Naive B cell (primary cell): ENCODE measurements at places on chromosomes 5 and 9.

DNA sequence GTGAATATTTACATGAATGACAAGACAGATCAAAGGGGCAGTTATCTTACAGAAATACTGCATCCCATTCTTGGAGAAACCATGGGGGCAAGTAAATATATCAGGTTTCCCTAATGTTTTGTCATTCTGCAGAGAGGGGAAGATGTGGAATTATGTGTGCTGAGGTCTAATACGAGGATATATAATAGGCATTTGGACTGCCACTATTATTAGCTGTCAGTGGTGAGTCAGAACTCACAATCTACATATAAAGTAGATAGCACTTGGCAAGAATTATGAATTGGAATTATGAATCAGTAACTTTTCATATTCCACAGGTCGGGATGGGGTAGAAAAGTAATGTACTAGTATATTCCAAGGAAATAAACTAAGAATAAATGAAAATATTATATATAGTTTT lies 121.7 kb downstream of the GIN1 start:
- DNase-seq = no peak

DNA sequence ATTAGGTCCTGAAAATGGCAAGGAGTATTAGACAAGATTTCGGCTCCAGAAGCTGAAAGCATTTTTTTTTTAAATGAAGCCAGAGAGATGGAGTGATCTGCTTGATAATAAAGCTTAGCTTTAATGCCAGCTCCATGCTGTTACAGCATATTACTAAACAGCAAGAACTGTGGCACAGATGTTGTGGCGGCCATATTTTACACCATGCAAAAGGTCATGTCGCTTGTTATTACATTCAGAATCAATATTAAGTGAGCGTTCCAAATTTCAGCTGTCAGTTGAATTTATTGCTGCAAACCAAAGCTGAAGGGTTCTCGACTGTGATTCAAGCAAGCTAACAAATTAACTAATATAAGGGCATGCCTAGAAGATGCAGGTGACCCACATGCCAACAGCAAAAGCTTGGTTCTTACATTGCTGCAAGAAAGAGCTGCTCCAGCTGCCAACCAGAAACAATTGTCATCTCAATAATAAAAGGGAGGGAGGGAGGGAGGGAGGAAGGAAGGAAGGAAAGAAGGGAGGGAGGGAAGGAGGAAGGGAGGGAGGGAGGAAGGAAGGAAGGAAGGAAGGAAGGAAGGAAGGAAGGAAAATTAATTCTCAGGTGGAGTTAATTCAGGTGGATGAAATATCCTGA lies 517.7 kb upstream of the WWC1 start:
- no peak for DNase-seq

- no peak for DNase-seq
These were observed 39.7 kb downstream of the EXD3 start for GRCh38 chr9:137383081-137383783.

DNA sequence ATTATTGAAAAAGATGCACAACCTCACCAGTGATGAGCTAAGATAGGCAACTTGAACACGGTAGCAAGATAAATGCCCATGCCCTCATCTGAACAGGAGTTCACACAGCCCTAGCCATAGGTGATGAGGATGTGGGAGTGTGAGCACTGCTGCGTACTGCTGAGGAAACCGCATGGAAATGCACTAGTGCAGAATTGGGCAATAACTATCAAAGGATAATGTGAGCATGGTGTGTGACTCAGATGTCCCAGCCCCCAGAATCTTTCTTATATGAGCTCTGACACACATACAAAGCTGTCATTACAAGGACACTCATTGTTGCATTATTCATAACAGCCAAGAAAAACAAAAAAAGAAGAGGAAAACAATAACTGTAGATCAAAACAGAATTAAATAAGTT lies 521.2 kb downstream of the IRX1 start:
- DNase-seq = no peak

GRCh38 chr9:5479994-5480694 lies 29.8 kb downstream of the CD274 start:
- DNase-seq = no peak

- DNase-seq = no peak
These were observed 37.7 kb upstream of the NEURL1B start for GRCh38 chr5:172603251-172603806.

GRCh38 chr9:77779010-77779409 lies 130.9 kb upstream of the GNA14 start:
- no peak for DNase-seq
